ENCODE measurements at places on chromosomes 12 and 14.

DNA sequence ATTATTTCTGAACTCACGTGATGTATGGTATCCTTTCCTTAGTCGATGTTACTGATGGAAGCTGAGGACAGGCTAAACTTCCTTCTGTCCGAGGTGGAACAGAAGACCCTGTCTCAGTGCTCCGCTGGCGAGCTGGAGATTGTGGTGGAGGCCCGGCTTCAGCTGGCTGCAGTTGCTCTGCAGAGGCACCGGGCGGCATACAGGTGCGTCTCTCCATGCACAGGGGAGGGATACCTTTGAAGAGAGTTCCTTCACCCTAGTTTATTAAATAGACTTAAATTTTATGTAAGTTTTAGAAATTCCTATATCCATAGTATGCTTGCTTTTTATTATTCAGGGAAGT is 186.7 kb upstream of the NEDD1 start:
- no peak for DNase-seq

DNA sequence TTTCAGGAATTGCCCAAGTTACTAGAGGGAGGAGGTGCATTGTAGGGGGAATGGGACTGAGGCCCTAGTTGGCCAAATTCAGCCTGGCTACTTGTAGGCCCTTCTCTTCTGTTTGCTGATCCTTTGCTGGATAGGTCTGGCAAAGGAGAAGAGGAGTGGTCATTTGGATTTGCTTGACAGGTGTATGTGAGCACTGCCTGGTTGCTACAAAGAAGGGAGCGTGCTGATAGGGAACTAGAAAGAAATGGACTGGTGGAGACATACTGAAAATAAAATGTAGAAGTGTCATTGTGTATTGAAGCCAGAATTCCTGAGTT is 3.6 kb downstream of the PSMA6 start:
- DNase-seq = no peak

DNA sequence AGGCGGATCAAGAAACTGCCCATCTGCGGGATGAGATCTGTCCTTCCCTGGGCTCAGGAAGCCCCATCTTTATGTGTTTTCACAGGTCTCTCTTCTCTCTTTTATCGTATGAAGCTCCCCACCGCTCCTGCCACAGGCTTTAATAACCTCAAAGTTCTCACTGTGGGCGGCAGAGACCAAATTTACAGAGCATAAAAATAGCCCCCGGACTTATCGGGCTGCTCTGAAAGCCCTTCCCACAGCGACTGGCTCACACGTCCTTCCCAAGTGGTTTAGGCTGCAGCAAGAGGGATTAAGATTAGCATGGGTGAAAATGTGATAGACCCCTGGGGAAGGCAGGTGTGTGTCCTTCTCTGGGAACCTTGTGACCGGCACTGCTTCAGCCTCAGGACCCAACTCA is 47.8 kb downstream of the TESC start:
- DNase-seq = no peak

- DNase-seq = no peak
These were observed 68.7 kb downstream of the ARF6 start for GRCh38 chr14:49961270-49962222.

- no peak for DNase-seq
These were observed 2.1 kb downstream of the RNASE13 start for GRCh38 chr14:21032326-21033132.

GRCh38 chr12:126952096-126953007 is 1314.6 kb upstream of the TMEM132C start:
- no peak for DNase-seq

- no peak for DNase-seq
These were observed 239.5 kb upstream of the DCN start for GRCh38 chr12:91422127-91422526.

DNA sequence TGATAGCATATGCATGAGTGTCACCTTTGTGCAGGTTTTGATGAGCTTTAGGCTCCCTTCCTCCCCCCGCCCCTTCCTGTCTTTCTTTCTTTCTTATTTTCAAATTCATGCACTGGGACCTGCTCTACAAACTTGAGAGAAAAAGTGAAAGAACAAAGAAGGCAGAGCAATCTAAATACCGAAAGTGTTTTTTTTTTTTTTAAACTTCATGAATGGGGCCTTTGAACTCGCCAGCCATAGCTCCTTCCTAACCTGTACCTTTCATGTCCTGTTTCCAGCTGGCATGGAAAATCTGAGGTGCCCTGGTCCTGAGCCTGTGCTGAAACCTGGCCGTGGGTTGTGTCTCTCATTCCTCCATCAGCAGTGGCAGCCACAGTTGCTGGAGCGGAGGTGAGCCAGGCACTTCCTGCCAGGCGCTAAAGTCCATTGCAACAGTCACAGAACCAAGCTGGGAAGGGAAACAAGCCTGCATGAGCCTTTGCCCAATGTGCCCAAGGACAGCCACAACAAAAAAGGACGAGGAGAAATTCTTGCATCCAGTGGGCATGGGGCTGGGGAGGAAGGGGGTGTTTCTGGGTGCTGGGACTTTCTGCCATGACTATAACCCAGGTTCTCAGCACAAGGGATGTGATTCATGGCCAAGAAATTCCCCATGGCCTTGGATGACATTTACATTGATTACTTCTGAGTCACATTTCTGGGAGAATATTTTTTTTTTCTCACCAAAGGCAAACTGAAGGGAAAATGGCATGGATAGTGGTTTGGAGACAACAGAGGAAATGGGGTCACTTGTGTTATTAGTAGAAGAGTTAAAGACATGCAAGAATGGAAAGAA is 102.7 kb downstream of the TMEM30B start:
- peak; percentile 97 for DNase-seq

- no peak for DNase-seq
These were observed 108.5 kb downstream of the DUSP6 start for GRCh38 chr12:89243771-89244170.

DNA sequence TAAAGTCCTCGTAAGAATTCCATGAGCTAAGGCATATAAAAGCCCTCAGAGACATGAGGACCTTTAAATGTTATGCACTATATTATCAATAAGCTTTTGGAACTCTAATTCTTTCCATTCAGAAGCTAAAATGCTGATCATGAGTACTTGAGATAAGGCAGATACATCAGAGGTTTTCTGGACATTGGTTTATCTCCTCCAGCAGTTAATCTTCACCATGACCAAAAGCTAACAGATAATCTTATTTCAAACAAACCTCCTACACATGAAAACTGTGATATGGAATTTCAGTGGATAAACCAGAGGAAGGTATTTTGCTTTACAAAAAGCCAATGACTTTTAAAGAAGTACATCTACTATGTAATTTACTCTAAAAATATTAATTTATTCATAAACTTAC is 97.9 kb upstream of the BBS10 start:
- DNase-seq = no peak

DNA sequence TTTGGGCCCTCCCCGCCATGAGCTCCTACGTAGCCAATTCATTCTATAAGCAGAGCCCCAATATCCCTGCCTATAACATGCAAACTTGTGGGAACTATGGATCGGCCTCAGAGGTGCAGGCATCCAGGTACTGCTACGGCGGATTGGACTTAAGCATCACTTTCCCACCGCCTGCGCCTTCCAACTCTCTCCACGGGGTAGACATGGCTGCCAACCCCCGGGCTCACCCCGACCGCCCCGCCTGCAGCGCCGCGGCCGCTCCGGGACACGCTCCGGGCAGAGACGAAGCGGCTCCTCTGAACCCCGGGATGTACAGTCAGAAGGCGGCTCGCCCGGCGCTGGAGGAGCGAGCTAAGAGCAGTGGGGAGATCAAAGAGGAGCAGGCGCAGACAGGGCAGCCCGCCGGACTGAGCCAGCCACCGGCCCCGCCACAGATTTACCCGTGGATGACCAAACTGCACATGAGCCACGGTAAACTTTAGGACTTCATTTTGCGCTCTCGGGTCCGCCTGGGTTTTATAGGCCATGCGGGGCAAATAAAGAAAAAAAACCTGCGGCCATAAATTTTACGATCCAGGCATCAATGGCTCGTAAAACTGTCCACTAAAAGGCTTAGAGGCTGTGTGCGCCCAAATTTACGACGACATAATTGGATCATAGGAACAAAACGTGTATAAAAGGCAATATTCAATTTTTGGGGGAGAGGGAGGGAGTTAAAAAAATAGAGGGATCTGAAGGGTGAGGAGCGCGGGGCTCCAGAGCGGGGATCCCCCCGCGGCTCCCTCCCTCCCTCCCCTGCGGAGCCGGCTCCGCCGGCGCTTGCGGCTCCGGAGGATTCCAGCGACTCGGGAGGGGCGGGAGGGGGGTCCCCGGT is 493 bp downstream of the HOXC5 start:
- DNase-seq = no peak

DNA sequence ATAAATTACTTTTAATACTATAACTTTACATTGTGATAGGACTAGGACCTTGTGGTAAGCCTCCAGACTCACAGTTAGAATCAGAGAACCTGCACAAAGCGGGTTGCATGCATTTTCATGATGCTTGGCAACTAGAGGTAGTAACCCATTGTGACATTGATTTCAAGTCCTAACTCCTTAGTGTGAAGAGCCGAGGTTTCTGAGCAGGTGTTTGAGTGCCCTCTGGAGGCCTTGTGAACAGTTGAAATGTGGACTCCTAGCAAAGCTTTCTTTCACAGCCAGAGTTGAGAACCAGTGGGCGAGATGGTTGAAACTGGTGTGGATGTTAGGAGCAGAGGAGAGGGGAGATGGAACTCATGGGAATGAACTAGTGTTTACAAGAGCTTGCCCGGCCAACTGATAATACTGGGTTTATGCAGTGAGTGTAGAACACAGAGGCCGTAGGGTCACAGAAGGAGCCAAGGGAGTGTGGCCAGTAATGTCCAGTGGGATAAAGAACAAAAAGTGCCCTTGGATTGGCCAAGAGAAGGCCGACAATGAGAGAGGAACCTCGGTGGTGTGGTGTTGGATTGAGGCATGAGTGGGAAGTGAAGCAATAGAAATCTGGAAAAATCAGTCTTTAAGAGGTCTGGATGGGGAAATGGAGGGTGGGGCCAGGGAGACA is 10.9 kb downstream of the ZNF664 start:
- peak; percentile 27 for DNase-seq

GRCh38 chr12:639988-640387 is 23.3 kb downstream of the NINJ2 start:
- DNase-seq = no peak

DNA sequence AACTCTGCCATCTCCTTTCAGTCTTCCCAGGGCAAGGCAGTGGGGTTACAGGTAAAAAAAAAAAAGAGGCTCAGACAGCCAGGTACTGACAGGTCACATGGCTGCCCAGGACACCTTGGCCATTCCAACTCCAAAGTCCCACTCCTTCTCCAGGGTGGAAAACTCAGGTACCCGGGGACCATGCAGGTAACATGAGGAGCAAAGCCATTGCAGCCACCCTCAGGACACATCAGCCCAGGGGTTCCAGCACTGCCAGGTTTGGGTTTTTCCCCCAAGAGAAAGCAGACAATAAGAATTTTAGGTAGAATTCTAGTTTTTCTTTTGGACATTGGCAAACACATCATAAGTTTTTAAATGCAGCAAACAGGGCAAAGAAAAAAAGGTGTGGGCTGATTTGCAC is 15.3 kb downstream of the FAM222A start:
- no peak for DNase-seq

DNA sequence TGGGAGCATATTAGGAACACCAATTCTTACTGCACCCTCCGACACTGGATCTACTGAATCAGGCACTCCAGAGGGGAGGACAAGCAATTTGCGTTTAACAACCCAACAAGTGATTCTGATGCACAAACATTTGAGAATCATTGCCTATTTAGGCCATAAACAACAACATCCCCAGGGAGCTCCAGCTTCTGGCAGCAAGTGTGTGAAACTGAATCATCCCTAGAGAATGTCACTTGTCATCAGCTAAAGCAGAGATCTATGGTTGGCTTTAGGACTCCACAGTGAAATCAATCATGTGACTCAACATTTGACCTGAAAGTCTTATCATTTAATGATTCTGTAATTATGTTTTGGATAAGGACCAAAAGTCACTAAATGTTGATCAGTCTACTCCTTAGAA is 505.0 kb upstream of the FLRT2 start:
- no peak for DNase-seq

DNA sequence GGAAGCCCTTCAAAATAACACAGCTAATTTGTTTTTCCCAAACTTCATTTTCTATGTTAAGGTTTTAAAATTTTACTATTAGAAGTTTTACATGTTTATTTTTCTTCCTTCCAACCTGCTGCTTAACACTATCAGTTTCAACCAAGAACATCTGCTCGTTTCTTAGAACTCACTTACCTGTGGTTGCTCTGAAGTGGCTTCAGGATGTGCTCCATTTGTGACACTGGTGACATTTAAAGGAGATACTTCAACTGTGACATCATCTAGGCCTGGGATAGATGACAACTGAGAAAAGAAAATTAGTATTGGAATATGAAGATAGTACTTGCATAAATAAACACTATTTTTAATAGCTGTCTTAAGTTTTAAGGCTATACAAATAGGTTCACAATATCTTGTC is 17.9 kb downstream of the WASHC3 start:
- DNase-seq = no peak

- DNase-seq = no peak
These were observed 36.5 kb downstream of the ACADS start for GRCh38 chr12:120762086-120762485.

- DNase-seq = no peak
These were observed 118.0 kb upstream of the G2E3 start for GRCh38 chr14:30440961-30441360.

DNA sequence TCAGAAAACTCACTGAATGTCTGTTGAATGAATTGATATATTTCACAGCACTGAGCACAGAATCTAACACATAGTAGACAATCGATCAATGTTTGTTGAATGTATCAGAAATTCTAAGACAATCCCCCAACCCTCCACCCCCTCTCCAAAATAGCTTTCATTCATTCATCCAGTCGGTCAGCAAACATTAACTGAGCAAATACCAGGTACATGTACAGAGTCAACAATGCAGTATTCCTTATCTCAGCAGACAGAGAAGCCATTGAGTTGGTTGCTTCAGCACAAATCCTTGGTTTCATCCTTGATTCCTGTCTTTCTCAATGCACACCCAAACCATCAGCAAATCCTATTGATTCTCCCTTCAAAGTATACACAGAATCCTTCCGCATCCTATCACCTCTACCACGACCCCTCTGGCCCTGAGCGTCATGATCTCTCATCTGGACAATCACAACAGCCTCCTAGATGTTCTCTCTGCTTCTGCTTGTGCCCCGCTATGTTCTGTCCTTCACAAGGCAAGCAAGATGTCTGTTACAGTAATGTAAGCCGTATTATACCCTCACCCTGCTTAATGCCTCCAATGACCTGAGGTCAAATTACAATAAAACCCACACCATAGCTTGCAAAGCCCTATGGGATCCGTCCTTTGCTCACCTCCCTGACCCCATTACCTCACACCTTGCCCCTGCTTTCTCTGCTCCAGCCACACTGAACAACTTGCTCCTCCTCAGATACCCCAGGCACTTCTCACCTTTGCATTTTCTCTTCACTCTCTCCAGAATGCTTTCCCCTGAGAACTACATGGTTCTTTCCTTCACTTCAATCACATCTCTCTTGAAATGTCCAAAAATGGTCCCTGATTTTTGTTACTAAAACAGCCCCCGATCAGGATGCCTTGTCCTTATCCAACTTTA is 738.1 kb upstream of the TBX3 start:
- DNase-seq = no peak

- no peak for DNase-seq
These were observed 32.6 kb upstream of the DHRS7 start for GRCh38 chr14:60197629-60198303.

All from Caki2 (cell line).